ENCODE measurements at places on chromosomes 7 and 10. TPM values are rescaled to one million over a fixed set of nuclear protein-coding genes. Genes with fewer than 3 reads are reported as not detected.

Gene PBLD
- 3.1 TPM for total RNA-seq

Gene SPAM1
- total RNA-seq: not detected

Gene EPHA1
- 0.29 TPM for total RNA-seq

Gene ELOVL3
- 0.28 TPM for total RNA-seq

Gene FBXO24
- total RNA-seq: 0.51 TPM

Gene ZWINT
- total RNA-seq: 82.0 TPM

Gene CHRM2
- total RNA-seq: not detected

Gene KIF5B
- 67.0 TPM for total RNA-seq

Gene GLCCI1
- total RNA-seq: 0.63 TPM

Gene GOLGA7B
- 3.9 TPM for total RNA-seq

Gene HOXA10
- total RNA-seq: 7.1 TPM

Gene RPEL1
- total RNA-seq: 0.09 TPM

Gene DDC
- total RNA-seq: 0.75 TPM

Gene CYP2E1
- not detected for total RNA-seq

Gene CDH23
- 3.4 TPM for total RNA-seq

Gene GALNT17
- total RNA-seq: not detected

Gene SEMA4G
- total RNA-seq: 9.3 TPM

Gene CLEC2L
- 0.44 TPM for total RNA-seq

Gene PLEKHS1
- 0.03 TPM for total RNA-seq

Gene HERC4
- 27.9 TPM for total RNA-seq

Gene WEE2
- total RNA-seq: not detected

Gene ZNF117
- 0.35 TPM for total RNA-seq

Gene ELN
- 0.13 TPM for total RNA-seq

Gene KIAA1549
- 6.2 TPM for total RNA-seq

Gene IGFBP1
- 49.5 TPM for total RNA-seq

Gene PHKG1
- total RNA-seq: 1.9 TPM

Gene HHEX
- 13.3 TPM for total RNA-seq

Gene TDRD1
- total RNA-seq: not detected
